ENCODE measurements at places on chromosomes 6 and 20. TPM values are rescaled to one million over a fixed set of nuclear protein-coding genes. Genes with fewer than 3 reads are reported as not detected.

COL9A1 gene
- total RNA-seq, result not detected

LSM14B gene
- total RNA-seq, result 76.9 TPM

LMBRD1 gene
- total RNA-seq, result 36.6 TPM

HUS1B gene
- 0.71 TPM for total RNA-seq

MUC22 gene
- total RNA-seq, result not detected

PHF3 gene
- total RNA-seq, result 45.6 TPM

CALHM6 gene
- total RNA-seq, result 1.4 TPM

DNA sequence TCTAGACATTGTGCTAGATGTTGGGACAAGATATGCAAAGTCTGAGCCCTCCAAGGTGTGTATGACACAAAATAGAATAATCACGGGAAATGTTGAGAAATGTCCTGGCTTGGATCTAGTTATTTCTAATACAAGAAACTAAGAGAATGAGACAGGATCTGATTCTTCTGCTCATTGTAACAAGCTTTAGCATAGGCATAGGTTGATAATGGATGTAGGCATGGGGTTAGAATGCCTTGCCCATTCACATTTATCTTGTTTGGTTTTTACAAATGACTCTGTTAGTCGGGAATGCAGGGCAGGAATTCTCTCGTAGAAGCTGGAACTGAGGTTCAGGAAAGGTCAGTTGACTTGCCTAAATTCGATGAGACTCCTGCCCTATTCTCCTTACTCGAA is 1.5 kb upstream of the SLC26A8 start:
- no peak overlapping the region for H3K4me3 ChIP-seq
- DNase-seq, result no peak
- H3K27me3 ChIP-seq, result no peaks in the 10 kb centered on the region
- H3K36me3 ChIP-seq, result peaks cover 30% of the 10 kb centered on the region

DNA sequence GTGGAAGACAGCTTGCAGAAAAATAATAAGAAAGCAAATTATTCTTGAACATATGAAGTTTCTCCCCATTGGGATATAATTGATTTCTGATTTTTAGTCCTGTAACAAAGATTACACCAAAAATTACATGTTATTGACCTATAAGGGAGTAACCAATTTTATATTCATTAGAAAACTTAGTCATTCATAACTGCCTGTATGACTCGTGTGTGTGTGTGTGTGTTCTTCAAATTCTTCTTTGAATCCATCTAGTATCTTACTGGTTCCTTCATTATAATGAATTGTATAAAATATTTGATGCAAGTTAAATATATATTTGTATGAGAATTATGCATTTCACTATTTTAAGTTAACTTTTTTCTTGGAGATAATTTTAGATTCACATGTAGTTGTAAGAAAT is 310.4 kb downstream of the HAO1 start:
- H3K27ac ChIP-seq, result no peak overlapping the region
- no peak for DNase-seq
- no peaks in the 10 kb centered on the region for H3K4me1 ChIP-seq
- H3K36me3 ChIP-seq, result no peaks in the 10 kb centered on the region
- no peaks in the 10 kb centered on the region for H3K27me3 ChIP-seq

- H3K36me3 ChIP-seq, result no peaks in the 10 kb centered on the region
- no peaks in the 10 kb centered on the region for H3K4me1 ChIP-seq
- peaks cover 77% of the 10 kb centered on the region for H3K27me3 ChIP-seq
- no peak overlapping the region for H3K4me3 ChIP-seq
- no peak overlapping the region for H3K27ac ChIP-seq
Observed at GRCh38 chr20:48708630-48709029, 119.2 kb downstream of the PREX1 start.

DNA sequence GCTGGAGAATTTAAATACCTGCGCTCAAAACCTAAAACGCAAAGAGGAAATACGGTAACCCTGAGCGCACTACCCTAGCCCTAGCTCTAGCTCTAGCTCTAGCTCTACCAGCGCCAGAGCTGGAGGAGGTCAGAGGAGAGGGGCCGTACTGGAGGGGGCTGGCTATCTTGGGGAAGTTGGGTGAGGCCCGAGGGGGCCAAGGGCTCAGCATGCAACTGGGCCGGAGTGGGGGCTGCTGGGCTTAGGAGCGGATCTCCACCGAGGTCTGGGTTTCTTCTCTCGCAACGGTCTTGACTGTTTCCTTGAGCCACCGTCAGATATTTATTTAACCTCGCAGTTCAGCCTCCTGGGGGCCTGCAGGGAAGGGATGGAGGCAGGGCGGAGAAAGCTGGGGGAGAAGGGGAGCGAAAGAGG is 91.0 kb downstream of the NCR2 start:
- no peak overlapping the region for H3K4me3 ChIP-seq
- H3K36me3 ChIP-seq, result peaks cover 9% of the 10 kb centered on the region
- H3K4me1 ChIP-seq, result peaks cover 19% of the 10 kb centered on the region
- H3K27ac ChIP-seq, result no peak overlapping the region
- DNase-seq, result peak; percentile 61

DNA sequence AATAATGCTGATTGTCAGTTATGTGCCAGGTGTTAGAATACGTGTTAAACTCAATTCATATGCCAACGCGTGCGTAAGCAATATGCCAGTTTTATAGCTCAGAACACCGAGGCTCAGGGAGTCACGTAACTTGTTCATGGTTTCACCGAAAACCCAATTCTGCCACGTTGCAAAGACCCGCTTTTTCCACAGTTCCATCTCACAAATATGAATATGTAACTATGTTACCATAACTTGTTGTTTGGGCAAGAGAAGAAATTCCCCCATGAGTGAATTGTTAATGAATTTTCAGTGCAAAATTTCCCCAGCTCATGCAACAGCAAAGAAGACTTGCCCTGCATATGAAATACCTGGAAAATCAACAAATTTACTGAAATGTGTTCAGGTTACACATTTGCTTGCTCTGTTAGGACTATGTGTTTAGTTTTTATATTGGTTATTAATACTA is 30.1 kb downstream of the SF3B5 start:
- no peak for DNase-seq
- H3K27me3 ChIP-seq, result peaks cover 27% of the 10 kb centered on the region
- H3K27ac ChIP-seq, result no peak overlapping the region
- peaks cover 15% of the 10 kb centered on the region for H3K36me3 ChIP-seq

DNA sequence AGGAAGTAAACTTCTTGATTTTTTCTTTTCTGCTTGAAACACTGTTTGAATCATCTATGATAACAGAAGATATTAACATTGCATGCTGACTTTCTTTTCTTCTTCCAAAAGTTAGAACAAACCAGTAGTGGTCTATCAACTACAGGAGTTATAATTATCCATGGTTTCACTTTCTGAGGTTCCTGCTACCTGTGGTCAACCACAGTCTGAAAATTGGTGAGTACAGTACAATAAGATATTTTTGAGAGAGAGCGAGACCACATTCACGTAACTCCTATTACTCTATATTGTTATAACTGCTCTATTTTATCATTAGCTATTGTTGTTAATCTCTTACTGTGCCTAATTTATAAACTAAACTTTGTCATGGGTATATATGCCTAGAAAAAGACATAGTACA is 86.1 kb downstream of the MAP7 start:
- no peaks in the 10 kb centered on the region for H3K4me1 ChIP-seq
- H3K27ac ChIP-seq, result no peak overlapping the region
- H3K4me3 ChIP-seq, result no peak overlapping the region
- no peaks in the 10 kb centered on the region for H3K27me3 ChIP-seq
- no peak for DNase-seq

GRCh38 chr6:90106449-90106848 is 190.2 kb downstream of the BACH2 start:
- peaks cover 6% of the 10 kb centered on the region for H3K36me3 ChIP-seq
- no peak overlapping the region for H3K4me3 ChIP-seq
- peaks cover 14% of the 10 kb centered on the region for H3K27me3 ChIP-seq
- H3K4me1 ChIP-seq, result peaks cover 12% of the 10 kb centered on the region
- no peak for DNase-seq
- H3K27ac ChIP-seq, result no peak overlapping the region

DNA sequence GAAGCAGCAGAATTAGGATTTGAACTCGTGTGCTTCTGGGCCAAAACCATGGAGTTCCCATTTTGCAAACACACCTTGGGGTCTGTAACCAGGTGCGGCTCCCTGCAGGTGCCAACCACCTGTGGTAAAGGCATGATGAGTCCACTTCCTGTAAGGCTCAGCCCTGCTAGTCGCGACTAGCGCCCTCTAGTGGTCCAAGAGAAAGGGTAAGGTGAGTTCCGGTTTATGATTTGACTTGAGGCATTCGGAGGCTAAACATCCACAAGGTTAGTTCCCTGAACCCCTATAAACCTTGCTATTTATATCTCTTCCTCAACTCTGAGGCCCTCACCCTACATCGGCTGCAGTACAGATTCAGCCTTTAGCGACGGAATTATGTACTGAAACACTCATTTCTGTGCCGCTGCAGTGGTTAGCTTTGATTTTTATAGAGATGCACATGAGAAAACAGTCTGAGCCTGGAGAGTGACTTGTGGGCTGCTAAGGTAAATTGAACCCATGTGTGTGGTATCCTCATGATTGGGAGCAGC is 173.4 kb downstream of the PLCB1 start:
- no peaks in the 10 kb centered on the region for H3K4me1 ChIP-seq
- H3K36me3 ChIP-seq, result no peaks in the 10 kb centered on the region
- no peak overlapping the region for H3K27ac ChIP-seq
- no peaks in the 10 kb centered on the region for H3K27me3 ChIP-seq
- no peak overlapping the region for H3K4me3 ChIP-seq

DNA sequence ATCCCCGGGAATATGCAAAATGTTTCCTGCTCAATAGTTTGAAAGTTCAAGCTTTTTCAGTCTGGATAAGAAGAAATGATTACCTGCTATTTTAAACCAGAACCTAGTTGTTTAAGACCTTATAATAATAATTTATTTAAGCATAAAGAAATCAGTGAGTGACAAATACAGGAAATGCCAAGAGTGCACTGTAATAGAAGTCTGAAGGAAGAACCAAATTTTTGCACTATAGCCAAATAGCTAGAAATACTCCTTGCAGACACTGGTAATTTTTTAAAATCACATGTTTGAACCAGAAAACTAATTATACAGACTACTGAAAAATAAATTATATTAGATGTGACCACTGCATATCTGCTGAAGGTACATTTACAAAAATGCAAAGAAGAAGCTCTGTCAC is 93.2 kb downstream of the MMS22L start:
- H3K27me3 ChIP-seq, result no peaks in the 10 kb centered on the region
- H3K36me3 ChIP-seq, result no peaks in the 10 kb centered on the region
- no peak overlapping the region for H3K27ac ChIP-seq
- H3K4me3 ChIP-seq, result no peak overlapping the region

DNA sequence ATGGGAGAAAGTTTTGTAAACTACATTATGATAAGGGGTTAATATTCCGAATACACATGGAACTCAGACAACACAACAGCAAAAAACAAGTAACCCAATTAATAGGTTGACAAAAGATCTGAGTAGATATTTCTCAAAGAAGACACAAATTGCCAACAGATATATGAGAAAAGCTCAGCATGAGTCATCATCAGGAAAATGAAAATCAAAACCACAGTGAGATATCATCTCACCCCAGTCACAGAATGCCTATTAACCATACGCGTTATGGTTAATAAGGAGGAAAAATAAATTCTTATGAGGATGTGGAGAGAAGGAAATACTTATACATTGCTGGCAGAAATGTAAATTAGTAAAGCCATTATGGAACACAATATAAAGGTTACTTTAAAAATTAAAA is 695.0 kb downstream of the COL12A1 start:
- H3K4me3 ChIP-seq, result no peak overlapping the region
- no peaks in the 10 kb centered on the region for H3K27me3 ChIP-seq
- peaks cover 10% of the 10 kb centered on the region for H3K4me1 ChIP-seq
- peak overlapping the region; percentile 26 for H3K27ac ChIP-seq

All from Calu3 (cell line).